ENCODE measurements at places on chromosomes 5 and 9.

GRCh38 chr5:33223563-33224284 lies 217.0 kb upstream of the TARS1 start:
- DNase-seq: no peak

DNA sequence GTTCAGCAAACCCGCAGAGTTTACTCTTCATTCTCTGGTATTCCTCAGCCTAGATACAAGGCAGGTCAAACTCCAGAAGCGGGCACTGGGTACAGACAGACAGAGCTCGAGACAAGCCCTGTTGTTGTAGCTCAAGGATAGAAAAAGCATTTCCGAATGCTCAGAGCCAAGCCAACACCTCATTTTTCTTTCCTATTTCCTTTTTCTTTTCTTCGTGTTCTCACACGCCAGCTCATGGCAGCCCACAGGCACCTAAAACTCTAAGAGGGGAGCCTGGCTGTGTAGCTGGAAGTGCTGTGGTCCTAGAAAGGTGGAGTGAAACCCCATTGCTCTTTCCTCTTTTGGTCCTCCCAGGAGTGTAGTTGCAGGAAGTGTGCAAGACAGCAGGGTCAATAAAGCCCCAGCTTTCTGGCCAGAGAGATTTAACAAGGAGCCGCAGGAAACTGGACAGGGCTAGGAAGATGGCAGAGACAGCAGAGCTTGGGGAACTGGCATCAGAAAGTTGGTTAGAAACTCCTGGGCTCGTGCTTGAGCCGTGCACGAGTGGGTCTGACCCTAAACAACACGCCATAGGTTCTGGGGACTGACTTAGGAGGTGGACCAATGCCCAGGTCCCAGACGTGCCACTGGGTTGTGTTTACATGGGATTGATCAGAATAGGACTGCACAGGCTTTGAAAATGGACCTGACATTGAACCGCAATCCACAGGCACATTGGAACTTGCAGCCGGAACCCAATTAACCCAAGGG lies 41.6 kb downstream of the ADAMTS2 start:
- no peak for DNase-seq

DNA sequence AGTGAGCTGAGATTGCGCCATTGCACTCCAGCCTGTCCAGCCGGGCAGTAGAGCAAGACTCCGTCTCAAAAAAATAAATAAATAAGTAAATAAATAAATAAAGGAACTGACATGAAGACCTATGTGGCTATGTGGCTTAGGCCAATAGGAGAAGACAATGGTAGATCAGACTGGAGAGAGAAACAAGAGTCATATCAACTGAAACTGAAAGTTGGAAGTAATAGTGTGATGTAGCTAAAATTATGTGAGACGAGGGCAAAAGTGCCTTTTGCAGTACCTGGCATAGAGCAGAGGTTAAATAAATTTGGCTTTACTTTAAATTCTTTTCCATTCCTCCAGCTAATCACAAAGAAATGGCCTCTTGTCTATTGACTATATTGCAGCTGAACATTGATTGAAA lies 7.3 kb downstream of the FBP2 start:
- DNase-seq: no peak

DNA sequence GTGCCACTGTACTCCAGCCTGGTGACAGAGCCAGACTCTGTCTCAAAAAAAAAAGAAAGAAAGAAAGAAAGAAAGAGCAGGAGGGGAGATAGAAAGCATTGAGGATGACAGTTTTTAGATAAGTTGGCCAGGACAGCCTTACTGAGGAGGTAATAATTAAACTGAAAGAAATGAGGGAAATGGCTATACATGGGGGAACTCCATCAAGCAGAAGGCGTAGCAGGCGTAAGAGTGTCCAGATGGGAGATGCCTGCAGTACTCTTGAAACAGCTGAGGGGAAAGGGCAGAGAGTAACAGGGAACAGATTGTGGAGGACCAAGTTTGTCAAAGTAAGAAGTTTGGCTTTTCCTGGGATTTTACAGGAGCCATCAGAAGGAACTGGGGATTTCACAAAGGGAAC lies 57.5 kb downstream of the HMGCS1 start:
- no peak for DNase-seq

DNA sequence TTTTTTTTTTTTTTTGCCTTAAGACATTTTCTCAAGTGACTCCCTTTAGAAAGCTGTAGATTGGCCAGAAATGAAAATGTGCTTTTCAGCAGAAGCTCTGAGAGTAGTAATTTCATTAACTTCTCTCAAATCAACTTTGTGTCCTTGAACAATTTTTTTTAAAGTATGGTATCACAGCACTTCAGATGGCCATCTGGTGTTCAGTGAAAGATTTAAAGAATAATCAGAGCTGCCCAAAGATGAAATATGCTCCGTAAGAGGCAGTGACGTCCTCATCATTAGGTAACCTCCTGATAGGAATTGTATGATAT lies 43.0 kb upstream of the PCAT7 start:
- DNase-seq: no peak

DNA sequence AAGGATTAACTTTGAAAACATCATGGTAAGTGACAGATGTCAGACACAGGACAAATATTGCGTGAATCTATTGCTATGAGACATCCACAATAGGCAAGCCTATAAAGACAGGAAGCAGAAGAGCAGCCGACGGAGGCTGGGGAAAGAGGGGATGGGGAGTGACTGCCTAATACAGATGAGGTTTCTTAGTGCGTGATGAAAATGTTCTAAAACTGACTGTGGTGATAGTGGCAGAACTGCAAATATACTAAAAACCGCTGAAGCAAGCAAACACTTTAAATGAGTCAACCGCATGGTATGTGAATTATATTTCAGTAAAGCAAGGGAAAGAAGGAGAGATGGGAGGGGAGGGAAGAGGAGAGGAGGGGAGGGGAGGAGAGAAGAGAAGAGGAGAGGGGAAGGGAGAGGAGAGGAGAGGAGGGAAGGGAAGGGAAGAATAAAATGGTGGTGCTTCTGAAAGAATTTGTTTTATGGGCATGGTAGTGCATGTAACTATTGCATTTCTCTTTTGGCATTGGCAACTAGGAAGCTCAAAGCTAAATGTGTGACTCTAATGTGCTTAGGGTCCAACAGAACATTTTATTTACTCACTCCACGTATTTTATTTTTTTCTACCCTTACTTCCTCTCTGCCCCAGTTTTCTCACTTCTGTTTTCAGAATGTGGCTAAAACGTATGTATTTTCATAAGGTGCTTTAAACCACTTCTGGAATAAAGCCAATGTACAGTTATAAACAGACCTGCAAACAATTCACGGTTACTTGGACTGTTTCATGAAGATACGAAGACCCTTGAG lies 21.3 kb downstream of the AKNA start:
- DNase-seq: no peak

GRCh38 chr5:56251440-56251839 lies 18.3 kb upstream of the ANKRD55 start:
- DNase-seq: no peak

GRCh38 chr5:123085638-123086286 lies 3.3 kb upstream of the PRDM6 start:
- no peak for DNase-seq

DNA sequence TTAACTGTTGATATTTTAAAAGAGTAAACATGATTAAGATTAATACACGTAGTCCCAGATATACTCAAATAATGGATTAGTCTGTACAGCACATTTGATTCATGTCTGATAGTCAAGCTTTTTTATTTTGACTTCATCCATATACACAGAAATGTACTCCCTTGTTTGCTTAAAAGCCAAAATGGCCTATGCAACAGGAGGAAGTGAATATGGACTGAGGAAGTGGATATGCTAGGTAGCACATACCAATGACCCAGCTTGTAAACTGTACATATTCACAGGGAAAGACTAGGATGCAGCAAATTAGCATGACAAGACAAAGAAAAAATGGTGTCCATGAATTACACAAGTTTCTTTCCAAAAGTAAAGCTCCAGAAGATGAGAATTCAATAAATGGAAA lies 109.7 kb downstream of the CAAP1 start:
- no peak for DNase-seq

DNA sequence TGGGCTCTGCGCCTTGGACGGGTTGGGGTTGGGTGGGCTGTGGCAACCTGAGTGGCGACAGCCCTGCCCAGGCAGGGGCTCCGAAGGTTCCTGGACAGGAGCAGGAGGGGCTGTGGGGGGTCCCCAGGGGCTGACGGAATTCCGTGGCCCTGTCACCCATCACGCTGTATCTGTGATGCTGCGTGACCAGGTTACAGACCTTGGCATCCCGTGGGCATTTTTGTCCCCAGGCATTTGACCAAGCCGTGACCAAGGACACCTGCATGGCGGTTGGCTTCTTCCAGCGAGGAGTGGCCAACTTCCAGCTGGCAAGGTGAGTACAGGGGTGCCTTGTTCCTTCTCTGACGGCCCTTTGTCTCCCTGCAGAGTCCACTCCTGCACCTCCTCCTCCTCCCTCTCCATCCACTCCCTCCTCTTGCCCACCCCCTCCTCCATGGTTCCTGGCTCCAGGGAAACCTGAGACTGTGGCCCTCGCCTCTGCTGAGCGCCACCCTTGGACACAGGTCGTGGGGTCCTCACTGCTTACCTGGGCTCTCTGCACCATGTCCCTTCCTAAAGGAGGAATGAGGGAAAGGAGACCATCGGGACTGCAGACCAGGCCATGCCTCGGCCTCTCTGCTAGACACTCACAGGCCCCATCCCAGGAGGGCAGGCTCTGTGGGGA lies 3.0 kb downstream of the NOXA1 start:
- DNase-seq: no peak

- no peak for DNase-seq
These were observed 195.5 kb upstream of the CLINT1 start for GRCh38 chr5:158054223-158055110.

DNA sequence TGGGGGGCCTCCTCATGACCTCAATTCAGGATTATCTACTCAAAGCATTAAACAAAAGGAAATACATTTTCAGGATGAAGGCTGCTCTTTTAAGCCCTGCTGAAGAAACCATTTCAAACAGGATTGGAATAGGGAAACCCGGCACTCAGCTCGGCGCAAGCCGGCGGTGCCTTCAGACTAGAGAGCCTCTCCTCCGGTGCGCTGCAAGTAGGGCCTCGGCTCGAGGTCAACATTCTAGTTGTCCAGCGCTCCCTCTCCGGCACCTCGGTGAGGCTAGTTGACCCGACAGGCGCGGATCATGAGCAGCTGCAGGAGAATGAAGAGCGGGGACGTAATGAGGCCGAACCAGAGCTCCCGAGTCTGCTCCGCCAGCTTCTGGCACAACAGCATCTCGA lies 720 bp downstream of the TMEM203 start:
- DNase-seq: no peak

DNA sequence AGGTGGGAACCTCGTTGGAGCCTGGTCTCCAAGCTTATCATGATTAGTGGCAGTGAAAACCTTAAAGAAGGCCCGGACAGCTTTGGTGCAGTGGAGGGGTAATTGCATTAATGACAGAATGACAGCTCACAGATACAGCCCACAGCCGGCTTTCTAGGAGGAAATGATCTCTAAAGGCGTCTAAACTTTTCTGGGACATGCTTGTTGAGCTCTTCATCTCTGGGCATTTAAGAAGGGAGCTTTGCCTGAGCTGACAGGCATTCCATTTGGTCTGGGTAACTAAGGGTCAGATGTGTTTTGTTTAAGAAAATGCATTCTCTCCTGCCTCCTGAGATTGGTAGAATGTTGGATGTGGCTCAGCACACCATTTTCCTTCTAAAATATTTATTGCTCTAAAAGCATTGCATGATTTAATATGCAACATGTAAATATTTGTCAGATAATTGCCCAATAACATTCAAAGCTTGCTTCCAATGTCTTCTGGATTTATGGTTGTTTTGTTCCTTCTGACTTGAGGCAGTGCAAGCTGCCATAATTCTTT lies 4.0 kb downstream of the ANKRD33B start:
- DNase-seq: no peak

- DNase-seq: peak; percentile 33
These were observed 14.3 kb upstream of the JADE2 start for GRCh38 chr5:134510970-134511795.

DNA sequence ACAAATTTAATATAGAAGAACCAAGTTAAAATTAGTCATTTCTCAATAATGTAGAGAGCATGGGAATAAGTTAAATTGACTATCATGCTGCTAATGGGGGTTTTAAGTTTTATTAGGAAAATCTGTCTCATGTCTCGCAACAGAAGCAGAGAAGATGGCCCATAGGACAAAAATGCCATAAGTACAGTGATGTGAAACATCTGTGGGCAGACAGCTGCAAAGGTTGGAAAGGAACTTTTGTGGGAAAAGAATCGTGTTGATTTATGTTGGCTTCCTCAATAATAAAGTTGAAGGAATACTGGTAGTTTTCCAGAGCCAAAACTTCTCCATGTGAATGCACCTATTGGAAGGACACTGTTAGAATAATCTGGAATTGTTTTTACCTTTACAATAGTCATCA lies 44.8 kb downstream of the VCAN start:
- DNase-seq: no peak

DNA sequence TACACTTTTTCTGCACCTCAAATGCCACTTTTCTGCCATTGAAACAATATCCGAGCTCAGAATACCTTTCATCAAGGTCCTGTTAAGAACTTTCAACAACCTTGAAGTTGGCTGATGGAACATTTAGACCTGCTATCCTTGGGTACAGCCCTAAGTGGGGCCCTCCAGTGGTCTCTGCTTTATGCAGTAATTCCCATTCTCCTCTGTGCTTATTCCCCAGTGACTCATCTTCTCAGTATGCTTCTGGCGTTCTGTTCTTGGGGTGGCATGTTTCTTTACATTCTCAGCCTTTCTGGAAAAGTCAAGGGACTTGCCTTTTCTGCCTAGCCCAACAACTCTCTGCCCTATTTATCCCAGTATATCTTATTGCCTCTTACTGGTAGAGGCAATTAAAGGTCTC lies 7.1 kb downstream of the ANP32B start:
- DNase-seq: no peak

DNA sequence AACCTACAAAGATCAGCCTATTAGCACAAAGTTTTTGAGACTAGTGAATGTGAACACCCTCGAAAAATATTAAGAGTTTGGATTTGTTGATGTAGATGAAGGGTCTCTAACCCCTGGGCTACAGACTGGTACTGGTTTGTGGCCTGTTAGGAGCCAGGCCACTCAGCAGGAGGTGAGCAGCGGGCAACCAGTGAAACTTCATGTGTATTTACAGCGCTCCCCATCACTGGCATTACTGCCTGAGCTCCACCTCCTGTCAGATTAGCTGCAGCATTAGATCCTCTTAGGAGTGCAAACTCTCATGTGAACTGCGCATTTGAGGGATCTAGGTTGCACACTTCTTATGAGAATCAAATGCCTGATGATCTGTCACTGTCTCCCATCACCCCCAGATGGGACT lies 11.2 kb upstream of the PAM start:
- no peak for DNase-seq

DNA sequence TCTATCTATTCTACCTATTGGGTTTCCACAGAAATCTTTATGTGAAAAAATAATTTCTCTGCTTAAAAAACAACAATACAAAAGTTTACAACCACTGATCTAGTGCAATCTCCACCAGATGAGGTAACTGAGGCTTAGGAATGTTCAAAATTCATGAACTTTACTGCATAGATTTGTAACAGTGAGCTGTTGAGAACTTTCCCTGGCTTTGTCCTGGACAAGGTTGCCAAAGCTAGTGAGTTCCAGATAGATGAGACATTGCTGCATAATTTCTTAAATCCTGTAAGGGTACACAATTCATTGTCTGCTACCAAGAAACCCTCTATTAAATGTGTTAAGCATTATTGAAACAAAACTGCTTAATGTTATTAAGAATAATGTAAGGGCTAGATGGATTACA lies 102.7 kb downstream of the OSMR start:
- DNase-seq: no peak
